NCI-H524 treated with DMSO at 0.1 percent for 48 hours (cell line): ENCODE measurements at places on chromosomes 5 and 9.

DNA sequence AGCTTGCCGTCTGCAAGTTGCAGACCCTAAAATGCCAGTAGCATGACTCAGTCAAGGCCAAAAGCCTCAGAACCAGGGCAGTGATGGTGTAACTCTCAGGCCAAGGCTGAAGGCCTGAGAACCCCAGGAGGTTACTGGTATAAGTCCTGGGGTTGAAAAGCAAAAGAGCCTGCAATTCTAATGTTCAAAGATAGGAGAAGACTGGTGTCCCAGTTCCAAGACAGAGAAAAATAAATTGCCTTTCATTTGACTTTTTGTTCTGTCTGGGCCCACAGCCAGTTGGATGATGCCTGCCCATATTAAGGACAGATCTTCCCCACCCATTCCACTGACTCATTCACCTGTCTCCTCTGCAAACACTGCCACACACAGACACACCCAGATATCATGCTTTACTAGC lies 673.2 kb downstream of the CDH18 start:
- no peak for DNase-seq

DNA sequence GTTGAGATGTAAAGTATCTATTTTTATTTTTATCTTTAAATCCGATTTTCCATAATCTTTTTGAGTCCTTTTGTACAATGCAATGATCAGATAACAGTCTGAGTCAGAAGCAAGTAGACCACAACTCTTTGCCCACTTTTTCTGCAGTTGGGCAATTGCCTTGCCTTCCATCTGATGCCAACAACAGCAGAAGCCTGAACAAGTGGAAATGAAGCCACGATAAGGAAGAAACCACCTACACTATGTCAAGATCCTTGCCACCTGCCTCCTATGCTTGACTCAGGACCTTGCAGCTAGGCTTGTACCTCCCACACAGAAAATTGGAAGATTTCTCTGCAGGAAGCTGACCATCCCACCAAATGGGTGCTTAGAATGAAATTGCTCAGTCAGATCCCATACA lies 78.6 kb downstream of the ANXA1 start:
- no peak for DNase-seq

DNA sequence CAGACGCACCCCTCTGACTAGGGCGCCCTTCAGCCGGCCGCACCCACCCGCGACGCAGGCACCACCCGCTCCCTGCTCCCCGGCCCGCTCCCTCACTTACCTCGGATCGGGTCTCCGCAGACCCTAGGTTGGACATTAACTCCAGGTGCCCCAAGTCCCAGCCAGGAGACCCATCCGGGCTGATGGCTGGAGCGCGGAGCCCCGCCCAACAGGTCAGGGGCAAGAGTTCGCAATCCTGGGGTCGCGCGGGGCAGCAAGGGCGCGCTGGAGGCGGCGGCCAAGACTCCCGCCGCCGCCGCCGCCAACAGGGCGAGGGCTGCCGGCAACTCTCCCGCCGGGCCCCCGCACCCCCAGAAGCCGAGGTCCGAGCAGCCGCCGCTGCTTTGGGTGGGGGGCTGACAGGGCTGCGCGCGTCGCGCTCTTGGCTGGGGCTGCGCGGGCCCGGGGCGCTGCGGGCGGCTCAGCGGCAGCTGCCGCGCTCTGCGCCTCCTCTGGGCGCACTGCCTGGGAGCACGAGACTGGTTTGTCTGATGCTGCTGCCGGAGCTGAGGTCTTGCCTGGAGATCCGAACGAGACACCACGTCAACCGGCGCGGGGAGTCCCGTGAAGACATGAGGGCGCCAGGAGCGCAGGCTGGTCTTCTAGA lies at the start of gene GDNF:
Gene GDNF (minus strand): TSS at position 635 of the 646 bp plus-strand sequence. CDS start 5,245 bp downstream, outside the sequence.
- peak; percentile 12 for DNase-seq

GRCh38 chr5:6781716-6782115 lies 68.5 kb downstream of the TENT4A start:
- no peak for DNase-seq

GRCh38 chr5:98769210-98769958 lies 4.1 kb upstream of the RGMB start:
- DNase-seq, result no peak

DNA sequence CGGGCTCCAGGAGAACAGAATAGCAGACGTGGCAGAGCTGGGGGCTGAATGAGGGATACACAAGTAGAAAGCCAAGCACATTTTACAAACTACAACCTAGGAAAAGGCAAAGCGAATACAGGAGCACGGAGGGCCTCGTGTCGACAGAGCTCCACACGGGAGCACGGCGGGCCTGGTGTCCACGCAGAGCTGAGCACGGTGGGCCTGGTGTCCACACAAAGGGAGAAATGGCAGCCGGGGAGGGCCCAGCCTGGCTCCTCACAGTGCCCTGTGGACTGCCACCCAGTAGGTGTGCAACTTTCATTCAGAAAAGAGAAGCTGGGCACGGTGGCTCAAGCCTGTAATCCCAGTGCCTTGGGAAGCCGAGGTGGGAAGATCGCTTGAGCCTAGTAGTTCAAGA lies 3.4 kb upstream of the INPP5E start:
- DNase-seq, result no peak

DNA sequence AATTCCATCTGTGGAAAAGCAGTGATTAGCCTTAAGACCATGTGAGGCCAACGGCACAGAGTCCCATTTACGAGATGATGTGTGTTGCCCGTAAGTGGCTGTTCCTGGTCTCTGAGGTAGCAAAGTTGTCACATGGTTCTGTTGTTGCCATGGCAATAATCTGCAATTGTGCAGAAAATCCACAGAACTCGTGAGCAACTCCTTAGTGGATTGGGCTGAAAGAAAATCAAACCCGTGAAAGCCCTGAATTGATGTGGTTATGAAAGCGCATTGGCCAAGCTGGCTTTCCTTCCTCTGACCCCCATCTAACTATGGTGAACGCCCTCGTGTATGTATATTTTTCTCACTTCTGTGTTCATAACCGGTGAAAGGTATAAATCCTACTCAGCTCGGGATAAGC lies 614.7 kb downstream of the EBF1 start:
- no peak for DNase-seq

- no peak for DNase-seq
Observed at GRCh38 chr5:115460472-115460871, 84.1 kb downstream of the FEM1C start.

- no peak for DNase-seq
Observed at GRCh38 chr5:78077369-78078068, 217.0 kb downstream of the AP3B1 start.

GRCh38 chr5:133110709-133111108 lies 58.9 kb downstream of the HSPA4 start:
- DNase-seq, result no peak

GRCh38 chr5:95631255-95631958 lies 11.5 kb downstream of the GPR150 start:
- DNase-seq, result no peak

GRCh38 chr9:71781391-71781790 lies 13.1 kb upstream of the CEMIP2 start:
- DNase-seq, result no peak

DNA sequence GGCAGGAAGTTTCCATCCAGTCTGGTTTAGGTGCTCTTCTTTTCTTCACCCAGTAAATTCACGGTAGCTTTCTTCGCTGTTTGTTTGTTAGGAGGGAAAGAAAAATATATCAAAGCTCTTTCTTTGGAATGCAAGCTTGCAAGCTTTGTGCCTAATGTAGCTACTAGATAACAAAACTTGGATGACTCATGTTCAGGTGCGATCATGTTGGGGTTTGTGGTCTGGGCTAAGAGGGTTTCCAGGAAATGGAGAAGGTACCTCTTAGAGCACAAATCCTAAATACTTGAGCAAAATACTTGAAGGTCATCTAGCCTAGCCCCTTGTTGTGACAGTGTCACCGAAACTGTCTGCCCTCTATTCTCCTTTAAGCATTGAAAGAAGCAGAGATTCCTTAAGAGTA lies 17.7 kb downstream of the SRP19 start:
- DNase-seq, result no peak

DNA sequence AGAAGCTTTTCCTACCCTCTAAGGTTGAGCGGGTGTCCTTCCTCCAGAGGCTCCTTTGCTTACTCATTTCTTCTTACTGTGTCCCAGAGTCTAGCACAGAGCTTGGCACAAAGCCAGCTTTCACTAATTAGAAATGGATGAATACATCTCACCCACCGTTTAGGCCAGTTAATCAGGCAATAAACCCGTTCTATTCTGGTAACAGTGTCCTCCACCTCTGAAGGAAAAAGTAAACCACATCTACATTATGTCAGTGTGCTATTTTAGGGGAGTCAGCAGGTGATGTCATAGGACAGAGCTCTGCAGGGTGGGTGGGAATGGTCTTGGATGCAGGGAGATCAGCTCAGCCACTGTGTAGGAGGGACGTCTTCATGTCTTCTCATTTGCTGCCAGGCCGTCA lies 109.2 kb downstream of the OSTF1 start:
- DNase-seq, result no peak

GRCh38 chr9:97571664-97572063 lies 61.5 kb downstream of the TSTD2 start:
- DNase-seq, result no peak

DNA sequence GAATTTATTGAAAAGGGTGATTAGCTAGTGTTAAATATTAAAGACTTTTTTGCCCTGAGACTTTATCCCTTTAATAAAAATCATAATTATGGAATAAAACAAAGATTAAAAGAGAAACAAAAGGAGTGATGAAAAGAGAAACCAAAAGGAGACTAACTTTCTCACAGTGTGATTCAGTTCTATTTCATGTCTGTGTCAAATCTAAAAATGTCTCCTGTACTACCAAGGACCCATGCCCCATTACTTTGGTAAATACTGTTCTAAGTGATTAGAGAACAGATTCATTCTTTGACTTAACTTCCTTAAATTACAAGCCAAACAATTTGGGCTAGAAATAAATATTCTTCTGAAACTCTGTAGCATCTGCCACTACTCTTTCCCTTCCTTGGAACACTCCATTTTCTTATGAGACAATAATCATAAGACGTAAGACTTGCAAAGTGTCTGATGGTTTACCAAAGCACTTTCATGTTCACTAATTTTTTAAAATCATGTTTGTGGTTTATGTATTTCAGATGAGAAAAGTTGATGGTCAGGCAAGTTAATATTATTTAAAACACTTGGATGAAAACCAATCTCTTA lies 319.0 kb downstream of the EBF1 start:
- no peak for DNase-seq

GRCh38 chr5:179488491-179488890 lies 61.9 kb upstream of the RUFY1 start:
- no peak for DNase-seq

- no peak for DNase-seq
Observed at GRCh38 chr5:120615967-120616645, 152.0 kb downstream of the PRR16 start.

DNA sequence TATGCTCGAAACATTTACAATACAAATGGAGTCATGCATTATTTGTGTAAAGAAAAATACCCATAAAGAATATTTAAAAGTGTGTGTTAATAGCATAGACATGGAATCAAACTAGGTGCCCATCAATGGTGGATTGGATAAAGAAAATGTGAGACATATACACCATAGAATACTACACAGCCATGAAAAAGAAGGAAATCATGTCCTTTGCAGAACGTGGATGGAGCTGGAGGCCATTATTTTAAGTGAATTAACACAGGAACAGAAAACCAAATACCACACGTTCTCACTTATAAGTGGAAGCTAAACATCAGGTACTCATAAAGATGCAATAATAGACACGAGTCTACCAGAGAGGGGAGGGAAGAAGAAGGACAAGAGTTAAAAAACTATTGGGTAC lies 22.8 kb downstream of the SMIM23 start:
- DNase-seq, result no peak

- no peak for DNase-seq
Observed at GRCh38 chr5:153613144-153613543, 122.7 kb downstream of the GRIA1 start.

GRCh38 chr9:34796924-34797323 lies 87.0 kb upstream of the CCL21 start:
- no peak for DNase-seq

GRCh38 chr5:79840084-79840990 lies 150.7 kb downstream of the CMYA5 start:
- no peak for DNase-seq

GRCh38 chr5:59231221-59231931 lies 648.5 kb downstream of the RAB3C start:
- DNase-seq, result no peak

DNA sequence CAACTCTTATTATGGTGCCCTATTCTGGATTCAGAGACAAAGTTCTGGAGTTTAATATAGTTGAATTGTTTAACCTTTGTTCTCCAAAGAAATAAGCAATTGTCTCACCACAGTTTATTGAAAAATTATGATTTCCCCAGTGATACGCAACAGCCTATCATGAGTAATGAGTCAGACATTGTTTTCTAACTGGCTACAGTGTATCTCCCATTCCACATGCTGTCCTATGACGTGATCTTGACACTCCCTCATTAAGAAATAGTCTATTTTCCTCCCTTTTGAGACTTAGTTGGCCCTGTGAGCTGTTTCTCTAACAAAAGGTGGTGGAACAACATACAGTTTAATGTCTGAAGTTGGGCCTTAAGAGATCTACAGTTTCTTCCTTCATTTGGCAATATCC lies 1290.6 kb upstream of the CDH6 start:
- DNase-seq, result no peak

GRCh38 chr5:6235726-6236125 lies 142.6 kb downstream of the MED10 start:
- DNase-seq, result no peak

GRCh38 chr9:98067184-98067583 lies 10.7 kb downstream of the NANS start:
- DNase-seq, result no peak

DNA sequence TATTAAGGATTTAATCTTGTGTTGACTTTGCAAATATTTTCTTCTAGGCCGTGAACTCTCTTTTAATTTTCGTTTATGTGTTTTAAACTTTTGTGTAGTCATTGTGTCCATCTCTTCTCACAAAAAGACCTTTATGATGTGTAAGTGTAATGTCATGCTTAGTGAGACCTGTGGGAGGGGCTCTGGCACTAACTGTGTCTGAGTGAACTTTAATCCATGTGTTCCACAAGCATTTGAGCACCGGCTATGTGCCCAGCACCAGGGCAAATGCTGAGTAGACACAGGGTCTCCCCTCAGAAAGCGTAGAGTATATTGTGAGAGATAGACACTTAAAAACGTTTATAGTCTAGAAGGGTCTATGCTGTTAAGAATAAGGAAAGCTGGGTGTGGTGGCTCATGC lies 272.6 kb upstream of the TUT7 start:
- DNase-seq, result no peak

GRCh38 chr5:119396030-119396664 lies 40.3 kb downstream of the TNFAIP8 start:
- DNase-seq, result no peak

DNA sequence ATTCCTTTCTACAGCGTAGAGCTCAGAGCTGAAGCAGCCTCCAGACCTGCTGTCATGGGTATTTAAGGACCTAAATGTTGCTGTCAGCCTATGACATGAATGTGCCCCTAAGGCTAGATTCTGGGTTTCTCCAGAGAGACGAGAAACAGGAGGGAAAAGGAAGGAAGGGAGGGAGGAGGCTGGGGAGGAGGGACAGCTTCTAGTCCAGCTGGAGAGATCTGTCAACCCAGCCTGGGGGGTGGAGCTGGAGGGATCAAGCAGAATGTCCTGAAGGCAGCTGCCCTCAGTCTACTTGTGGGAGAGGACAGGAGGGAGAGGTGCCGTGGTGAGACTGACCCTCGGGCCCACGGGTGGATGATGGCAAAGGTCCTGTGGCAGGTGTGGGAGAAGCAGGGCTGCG lies 1.1 kb upstream of the DBH start:
- no peak for DNase-seq

- no peak for DNase-seq
Observed at GRCh38 chr5:35443803-35444595, 173.7 kb upstream of the SPEF2 start.

GRCh38 chr5:8676695-8677094 lies 807.7 kb downstream of the MTRR start:
- DNase-seq, result no peak
